ENCODE measurements at places on chromosomes 1 and 21. TPM values are rescaled to one million over a fixed set of nuclear protein-coding genes. Genes with fewer than 3 reads are reported as not detected.

- DNase-seq, result no peak
Observed at GRCh38 chr1:28173980-28174297, 2.6 kb downstream of the PTAFR start.

DNA sequence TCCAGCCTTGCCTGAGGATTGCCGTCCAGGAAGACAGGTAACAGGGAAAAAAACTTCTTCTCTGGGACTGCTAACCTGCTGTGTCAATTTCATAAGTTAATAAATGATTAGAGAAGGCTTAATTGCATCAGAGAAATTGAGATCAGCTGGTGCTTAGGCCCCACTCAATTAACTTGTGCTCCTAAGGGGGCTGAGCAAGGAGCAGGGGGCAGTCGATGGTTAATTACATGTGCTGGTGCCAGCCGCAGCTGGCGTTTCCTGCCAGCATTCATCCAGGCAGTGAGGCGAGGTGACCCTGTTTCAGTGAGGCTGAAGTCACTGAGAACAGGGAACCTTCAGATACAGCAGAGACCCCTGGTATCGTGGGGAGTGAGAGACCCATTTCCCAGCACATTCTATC is 60.0 kb downstream of the FAM163A start:
- no peak for DNase-seq

GRCh38 chr1:218887141-218887925 is 286.3 kb upstream of the LYPLAL1 start:
- no peak for DNase-seq

- no peak for DNase-seq
Observed at GRCh38 chr1:8211251-8211882, 106.5 kb upstream of the SLC45A1 start.

GRCh38 chr1:211639475-211640300 is 35.7 kb downstream of the NEK2 start:
- DNase-seq, result peak; percentile 82

- no peak for DNase-seq
Observed at GRCh38 chr1:169052727-169053126, 53.8 kb upstream of the ATP1B1 start.

- no peak for DNase-seq
Observed at GRCh38 chr1:91697416-91697815, 188.5 kb downstream of the TGFBR3 start.

NEGR1 gene
- 34.7 TPM for total RNA-seq

LAMB3 gene
- 35.6 TPM for total RNA-seq

MMP23B gene
- 17.2 TPM for total RNA-seq

BCL10 gene
- total RNA-seq, result 22.2 TPM

COA7 gene
- 24.5 TPM for total RNA-seq

CASQ2 gene
- 1.5 TPM for total RNA-seq

HMGCS2 gene
- 0.71 TPM for total RNA-seq
